ENCODE measurements at places on chromosomes 5 and 9. TPM values are rescaled to one million over a fixed set of nuclear protein-coding genes. Genes with fewer than 3 reads are reported as not detected.

- DNase-seq: no peak
Measured at GRCh38 chr5:154394307-154394706, 51.5 kb upstream of the SAP30L start.

GRCh38 chr5:135030123-135030955 lies 3.7 kb downstream of the PITX1 start:
- no peak for DNase-seq

DNA sequence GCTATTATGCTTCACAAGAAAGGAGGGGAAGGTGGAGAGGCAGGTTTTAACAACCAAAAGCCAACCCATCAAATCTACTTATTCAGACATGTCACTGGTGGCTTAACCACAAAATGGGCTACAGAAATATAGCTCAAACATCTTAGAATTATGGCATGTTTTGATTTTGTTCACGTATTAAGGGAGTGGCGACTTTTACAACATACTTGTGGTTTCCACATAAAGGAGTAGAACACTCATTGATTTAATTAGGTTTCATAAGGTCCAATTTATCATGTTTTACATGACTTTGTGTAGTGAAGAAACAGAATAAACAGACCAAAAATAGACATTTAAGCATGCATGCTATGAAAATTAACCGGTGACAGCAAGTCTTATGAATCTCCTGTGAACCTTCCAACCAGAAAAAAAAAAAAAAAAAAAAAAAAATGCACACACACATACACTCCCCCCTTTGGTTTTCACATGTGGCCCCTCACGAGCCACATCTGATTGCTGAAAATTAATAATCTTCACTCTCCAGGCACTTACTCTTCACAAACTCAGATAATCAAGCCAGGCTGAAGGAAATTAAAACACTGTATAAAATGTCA lies 5.4 kb downstream of the ZNF608 start:
- DNase-seq: peak; percentile 92

GRCh38 chr5:59300930-59301329 lies 592.6 kb downstream of the PDE4D start:
- peak; percentile 66 for DNase-seq

GRCh38 chr5:157559301-157559700 lies 16.3 kb downstream of the ADAM19 start:
- peak; percentile 86 for DNase-seq

GRCh38 chr5:10726913-10727517 lies 34.0 kb downstream of the DAP start:
- DNase-seq: peak; percentile 59

DNA sequence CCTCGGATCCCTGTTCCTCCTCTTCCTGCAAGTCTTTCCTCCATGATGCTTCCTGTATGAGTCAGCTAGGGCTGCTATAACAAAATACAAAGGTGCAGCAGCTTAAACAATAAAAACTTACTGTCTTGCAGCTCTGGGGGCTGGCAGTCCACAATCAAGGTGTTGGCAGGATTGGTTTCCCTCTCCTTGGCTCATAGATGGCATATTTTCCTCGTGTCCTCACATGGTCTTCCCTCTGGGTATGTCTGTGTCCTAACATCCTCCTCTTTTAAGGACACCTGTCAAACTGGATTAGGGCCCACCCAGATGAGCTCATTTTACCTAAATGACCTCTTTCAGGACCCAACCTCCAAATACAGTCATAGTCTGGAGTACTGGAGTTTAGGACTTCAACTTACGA lies 117.5 kb downstream of the MED10 start:
- DNase-seq: no peak

DNA sequence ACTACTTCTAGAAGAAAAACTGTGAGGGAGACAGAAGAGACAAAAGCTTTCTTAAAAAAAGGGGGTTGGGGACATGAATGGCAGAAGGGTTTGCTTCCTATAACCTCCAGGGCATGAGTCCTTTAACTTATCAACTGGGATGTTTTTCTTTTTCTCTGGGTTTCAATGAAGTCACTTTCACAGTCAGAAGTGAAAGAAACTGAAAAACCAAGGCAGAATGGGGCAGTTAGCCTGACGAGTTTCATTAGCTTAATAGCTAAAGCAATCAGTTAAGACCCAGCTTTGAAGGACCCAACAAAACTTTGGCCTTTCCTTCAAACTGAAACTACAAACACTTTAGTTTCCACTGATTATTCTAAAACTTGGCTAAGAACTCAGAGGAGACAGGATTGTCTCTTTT lies 4.6 kb upstream of the OR13C8 start:
- no peak for DNase-seq

GRCh38 chr9:105187781-105188180 lies 56.7 kb upstream of the SLC44A1 start:
- DNase-seq: peak; percentile 78

DNA sequence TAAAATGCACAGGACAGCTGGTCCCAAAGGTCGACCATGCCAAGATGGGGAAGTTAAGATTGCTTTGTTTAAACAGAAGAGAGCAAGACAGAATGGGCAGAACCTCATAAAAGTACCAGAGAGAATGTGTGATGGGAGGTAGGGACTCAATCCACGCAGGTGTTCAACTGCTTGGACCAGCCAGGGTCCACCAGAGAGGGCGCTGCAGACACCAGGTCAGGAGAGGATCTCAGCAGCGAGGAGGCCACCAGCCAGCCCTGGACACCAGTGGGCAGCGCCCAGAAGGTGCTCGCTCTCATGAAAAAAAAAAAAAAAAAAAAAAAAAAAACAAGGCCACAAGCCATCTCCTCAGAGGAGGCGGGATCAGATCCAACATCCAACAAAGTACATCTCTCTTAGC lies 81.8 kb downstream of the SHC3 start:
- no peak for DNase-seq

DNA sequence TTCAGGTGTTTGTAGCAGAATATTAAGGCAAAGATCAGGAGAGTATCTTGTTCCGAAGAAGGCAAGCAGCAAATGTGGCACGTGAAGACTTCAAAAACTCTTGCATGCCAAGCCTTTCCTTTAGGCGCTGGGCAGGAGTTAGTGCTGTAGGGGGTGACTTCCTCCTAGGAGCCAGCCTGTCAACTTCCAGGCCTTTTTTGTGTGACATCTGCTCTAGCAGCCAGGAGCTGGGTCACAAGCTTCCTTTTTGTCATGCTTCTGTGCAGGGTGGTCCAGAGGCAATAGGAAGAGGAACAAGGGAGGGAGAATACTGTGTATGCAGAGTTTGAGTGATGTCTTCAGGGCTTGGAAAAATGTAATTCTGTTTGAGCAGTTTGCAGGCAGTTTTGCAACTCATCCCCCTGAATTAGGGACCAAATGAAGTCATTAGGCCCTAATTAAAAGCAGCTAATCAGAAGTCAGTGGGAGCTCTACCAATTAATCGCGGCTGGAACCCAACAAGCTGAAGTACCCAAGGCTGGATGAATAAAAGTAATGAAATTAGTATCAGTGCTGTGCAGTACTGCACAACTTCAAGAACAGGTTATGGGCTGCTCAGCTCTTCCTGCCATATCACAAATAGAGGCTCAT lies 53.5 kb downstream of the TLR4 start:
- no peak for DNase-seq

GRCh38 chr9:109945573-109945972 lies 165.6 kb downstream of the PALM2AKAP2 start:
- no peak for DNase-seq

GRCh38 chr5:151053796-151054462 lies 26.9 kb downstream of the TNIP1 start:
- no peak for DNase-seq

- DNase-seq: no peak
Measured at GRCh38 chr9:37446401-37446800, 18.8 kb downstream of the ZBTB5 start.

GRCh38 chr9:93843396-93843795 lies 111.8 kb downstream of the BARX1 start:
- DNase-seq: no peak

DNA sequence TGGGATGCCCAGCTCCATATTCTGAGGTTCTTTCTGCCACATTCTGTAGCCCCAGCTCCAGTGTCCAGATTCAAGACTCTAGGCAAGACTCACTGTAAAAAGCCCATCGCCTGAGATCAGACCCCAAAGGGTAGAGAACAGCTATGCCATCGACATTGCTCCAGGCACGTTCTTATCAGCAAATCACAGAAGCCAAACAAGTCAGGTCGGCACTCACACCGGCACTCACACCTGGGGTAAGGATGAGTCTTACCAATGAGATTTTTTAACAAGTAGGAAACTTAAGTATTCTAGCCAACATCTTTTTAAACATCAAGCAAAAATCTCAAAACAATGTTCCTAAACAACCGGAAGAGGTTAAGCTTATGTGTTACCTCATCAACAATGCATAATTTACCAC lies 2.4 kb downstream of the CDKN2AIPNL start:
- no peak for DNase-seq

GRCh38 chr9:107274096-107274495 lies 9.0 kb upstream of the RAD23B start:
- peak; percentile 52 for DNase-seq

DNA sequence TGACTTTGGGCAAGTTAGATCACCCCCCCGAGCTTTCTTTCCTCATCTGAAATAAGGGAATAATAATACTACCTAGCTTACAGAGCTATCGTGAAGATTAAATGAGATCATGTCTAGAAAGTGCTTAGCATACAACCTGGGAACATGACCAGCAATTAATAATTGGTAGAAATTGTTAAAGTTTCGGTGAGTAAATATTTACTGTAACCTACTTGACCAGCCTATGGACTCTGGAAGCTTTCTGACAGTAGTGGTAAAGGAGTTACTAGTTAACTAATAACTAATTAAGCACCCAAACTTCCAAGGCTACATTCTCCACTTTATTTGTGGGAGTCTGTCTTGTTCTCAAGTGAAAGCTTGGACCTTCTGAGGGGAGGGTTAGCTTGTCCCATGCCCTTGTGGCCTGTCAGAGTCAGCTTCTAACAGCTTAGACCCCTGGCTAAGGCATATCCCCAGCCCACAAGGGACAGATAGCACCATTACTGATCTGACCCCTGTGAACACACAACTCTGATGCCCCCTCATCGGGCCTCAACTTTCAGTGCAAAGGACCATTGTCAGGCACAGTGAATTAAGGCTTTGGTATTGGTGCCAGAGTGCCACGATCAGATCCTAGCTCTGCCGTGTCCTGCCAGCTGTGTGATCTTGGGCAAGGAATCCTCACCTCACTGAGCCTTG lies 58.7 kb upstream of the SAP30L start:
- no peak for DNase-seq

GRCh38 chr9:78533500-78533899 lies 236.6 kb downstream of the PSAT1 start:
- DNase-seq: no peak

DNA sequence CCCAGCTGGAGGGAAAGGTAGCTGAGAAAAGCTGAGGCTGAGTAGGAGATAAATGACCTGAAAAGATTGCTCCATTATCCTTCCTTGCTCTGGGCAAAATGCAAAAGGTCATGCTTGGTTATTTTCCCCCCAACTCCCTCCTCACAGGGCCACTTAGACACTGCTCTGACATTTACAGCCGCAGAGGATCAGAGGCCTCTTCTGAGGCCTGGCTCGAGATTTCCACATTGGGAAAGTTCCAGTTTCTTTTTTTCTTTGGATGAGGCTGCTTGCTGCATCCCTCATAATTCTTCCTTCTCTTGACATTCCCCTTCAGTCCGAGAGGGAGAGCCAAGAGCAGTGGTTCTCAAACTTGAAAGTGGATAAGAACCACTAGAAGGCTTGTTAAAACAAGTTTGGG lies 60.1 kb upstream of the HSPA9 start:
- peak; percentile 16 for DNase-seq

- no peak for DNase-seq
Measured at GRCh38 chr5:73968729-73969128, 342.7 kb downstream of the ARHGEF28 start.

- peak; percentile 80 for DNase-seq
Measured at GRCh38 chr5:68240202-68240601, 24.6 kb downstream of the PIK3R1 start.

- no peak for DNase-seq
Measured at GRCh38 chr5:109705596-109705995, 15.9 kb downstream of the MAN2A1 start.

DNA sequence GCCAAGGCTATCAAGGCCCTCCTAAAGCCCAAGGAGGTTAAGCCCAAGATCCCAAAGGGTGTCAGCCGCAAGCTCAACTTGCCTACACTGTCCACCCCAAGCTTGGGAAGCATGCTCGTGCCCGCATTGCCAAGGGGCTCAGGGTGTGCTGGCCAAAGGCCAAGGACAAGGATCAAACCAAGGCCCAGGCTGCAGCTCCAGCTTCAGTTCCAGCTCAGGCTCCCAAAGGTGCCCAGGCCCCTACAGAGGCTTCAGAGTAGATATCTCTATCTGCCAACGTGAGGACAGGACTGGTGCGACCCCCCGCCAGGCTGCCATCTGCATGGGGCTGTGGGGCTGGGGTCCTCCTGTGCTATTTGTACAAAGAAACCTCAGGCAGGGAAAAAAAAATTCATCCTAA lies 3.3 kb downstream of the HOMER1 start:
- no peak for DNase-seq

DNA sequence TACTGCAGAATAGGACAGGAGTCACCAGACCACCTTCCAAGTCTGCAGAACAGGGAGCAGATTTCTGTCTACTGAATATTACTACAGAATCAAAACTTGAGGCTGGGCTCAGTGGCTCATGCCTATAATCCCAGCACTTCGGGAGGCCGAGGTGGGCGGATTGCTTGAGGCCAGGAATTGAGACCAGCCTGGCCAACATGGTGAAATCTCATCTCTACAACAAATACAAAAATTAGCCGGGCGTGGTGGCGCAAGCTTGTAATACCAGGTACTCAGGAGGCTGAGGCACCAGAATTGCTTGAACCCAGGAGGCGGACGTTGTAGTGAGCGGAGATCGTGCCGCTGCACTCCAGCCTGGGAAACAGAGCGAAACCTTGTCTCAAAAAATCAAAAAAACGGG lies 710.8 kb upstream of the WWC1 start:
- DNase-seq: no peak

DNA sequence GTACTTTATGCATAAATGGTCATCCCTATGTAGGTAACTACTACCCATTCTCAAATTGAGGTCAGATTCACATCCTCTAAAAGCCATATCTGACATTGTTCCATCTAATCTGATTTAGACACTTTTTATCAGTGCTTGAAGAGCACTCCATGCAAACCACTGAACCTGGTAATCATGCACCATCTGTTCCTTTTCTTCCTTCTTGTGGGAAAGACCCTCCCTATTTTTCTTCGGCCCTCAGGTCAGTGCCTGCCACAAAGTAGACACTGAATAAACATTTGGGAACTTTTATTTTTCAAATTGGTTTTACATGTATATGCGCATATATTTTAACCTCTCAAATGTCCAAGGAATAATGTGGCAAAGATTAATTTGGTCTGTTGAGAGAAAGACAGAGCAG lies 26.0 kb upstream of the PDE4D start:
- DNase-seq: no peak

The BAAT gene
- total RNA-seq: not detected

The C9orf57 gene
- not detected for total RNA-seq

The TPM2 gene
- 7.0 TPM for total RNA-seq

The IQGAP2 gene
- total RNA-seq: 0.52 TPM

The GRM6 gene
- not detected for total RNA-seq

The GNA14 gene
- 0.42 TPM for total RNA-seq

The C9orf152 gene
- not detected for total RNA-seq

The SPINK6 gene
- not detected for total RNA-seq

The CTSL gene
- 202 TPM for total RNA-seq

The MARCHF3 gene
- 4.9 TPM for total RNA-seq

The GABRA6 gene
- total RNA-seq: not detected

The IDNK gene
- total RNA-seq: 2.4 TPM

The OTULINL gene
- 24.7 TPM for total RNA-seq

The OR1J4 gene
- 0.10 TPM for total RNA-seq

The CCDC69 gene
- 1.5 TPM for total RNA-seq

The SPINK14 gene
- not detected for total RNA-seq

The KCNV2 gene
- total RNA-seq: not detected

The PHF24 gene
- total RNA-seq: not detected

The PDE8B gene
- 0.07 TPM for total RNA-seq

The LRRC70 gene
- not detected for total RNA-seq

All from M059J (cell line).